NCI-H510A (cell line): ENCODE measurements at places on chromosomes 6 and 20.

DNA sequence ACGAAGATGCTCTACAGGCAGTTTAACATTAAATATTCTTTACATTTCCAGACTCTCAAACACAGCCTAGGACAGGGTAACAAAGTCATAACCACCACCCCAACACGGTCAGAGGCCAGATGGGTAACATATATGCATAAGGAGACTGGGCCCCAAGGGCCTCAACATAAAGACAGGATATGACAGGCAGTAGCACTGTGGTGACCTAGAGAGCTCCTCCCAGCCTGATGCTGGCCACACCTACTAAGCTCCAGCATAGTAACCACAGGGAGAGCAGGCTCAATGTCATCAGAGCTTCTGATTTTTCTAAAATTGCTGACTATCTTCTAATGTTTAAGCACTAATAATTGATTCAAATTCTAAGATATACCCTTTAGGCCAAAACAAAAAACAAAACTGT, 21.7 kb downstream of the SMLR1 start:
- no peak for DNase-seq

DNA sequence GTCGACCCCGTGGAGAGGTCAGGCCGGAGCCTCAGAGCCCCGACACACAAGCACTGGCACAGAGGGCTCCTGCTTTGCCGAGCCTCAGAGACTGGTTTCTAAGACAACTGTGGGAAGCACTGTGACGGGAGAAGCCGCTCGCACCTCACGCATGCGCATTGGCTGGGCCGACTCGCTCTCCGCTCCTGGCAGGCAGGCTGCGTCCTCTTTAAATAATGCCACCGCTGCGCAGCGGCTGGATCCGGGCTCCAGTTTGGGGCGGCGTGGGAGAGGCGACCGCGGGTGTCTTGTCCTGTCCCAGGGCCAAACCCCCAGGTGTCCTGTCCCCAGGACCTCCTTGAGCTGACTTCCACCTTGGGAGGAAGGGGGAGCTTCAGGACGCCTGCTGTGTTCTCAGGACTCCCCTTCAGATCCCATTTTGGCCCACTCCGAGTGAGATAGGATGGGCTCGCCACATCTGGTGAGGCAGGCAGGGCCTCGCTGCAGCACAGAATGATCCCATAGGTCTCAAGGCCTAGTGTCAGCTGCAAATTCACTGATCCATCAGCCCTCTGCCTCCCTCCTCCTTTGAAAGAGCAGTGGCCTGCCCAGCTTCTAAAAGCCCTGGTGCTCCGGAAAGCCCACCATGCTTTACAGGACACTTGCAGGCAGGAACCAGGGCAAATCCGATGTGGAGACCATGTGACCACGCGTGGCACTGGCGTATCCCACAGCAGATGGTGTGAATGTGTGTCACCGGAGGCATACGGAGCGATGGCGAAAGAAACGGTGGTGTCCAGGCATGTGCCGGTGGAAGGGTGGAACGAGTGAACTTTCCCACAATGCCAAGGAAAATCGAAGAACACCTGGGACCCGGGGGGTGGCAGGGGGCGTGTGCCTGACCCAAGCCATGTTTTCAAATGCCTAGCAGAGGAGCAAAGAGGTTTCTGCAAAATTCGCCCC, 169.3 kb upstream of the ZNF337 start:
- peak; percentile 48 for DNase-seq

GRCh38 chr20:46485431-46485830, 27.9 kb downstream of the ZNF334 start:
- DNase-seq = no peak

DNA sequence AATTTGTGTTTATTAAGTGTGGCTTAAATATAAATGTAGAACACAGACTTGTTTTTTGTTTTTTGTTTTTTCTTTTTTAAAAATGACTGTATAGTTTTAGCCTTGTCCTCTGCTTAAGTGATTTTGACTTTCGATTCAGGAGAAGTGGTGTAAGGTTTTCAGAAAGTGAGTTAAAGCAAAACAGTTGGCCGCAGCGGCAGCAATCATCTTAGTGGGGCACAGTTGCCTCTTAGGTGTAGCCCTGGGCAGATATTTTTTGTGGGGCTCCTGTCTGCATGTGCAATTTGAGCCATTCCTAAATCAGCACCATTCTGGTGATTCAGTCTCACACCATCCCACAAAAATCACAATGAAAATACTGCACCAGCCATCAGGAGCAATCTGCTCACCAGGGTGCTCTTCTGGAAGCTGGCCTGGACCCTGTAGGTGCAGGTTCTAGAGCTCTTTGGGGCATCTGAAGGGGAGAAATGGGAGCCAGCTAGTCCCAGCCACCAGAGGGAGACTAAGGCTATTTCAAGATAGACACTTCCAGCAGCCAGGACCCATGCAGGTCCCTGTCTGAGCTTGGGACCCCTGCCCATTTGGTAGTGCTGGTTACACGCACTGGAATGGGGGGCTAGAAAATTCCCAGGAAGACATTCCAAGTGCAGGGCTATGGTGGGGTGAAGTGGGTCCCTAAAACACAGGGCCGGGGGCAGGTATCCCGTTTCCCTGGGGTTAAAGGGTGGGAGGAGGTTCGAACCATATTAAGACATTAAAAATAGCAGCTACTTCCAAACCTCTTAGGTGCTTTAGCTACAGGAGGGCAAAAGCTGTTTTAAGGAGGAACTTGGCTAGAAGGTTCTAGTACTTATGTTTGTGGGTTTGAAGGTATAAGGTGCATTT, 156.6 kb downstream of the NFATC2 start:
- no peak for DNase-seq

DNA sequence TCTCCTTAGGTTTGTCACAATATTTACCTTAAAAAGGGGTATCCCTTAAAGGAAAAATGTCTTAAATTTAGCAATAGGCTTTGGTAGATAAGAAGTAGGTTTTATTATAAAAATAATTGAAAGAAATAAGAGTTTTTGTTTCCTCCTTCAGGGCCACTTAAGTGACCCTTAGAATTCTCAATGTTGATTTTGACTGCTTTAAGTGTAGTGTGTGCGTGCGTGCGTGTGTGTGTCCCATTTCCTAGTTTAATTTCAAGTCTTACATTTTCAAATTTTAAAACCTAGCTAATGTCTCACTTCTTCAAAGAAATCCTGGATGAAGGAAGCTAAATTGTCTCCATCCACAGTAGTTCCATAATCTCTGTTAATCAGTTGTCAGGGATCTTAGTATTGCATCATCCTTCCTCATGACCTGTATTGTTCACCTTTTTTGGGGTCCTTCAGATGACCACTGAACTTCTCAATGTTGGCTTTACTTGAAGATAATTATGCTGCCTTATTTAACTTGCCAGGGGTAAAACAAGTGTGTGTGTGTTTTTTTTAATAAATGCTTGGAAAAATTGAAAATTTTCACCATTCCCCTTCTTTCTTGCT, 50.7 kb upstream of the TFB1M start:
- no peak for DNase-seq

GRCh38 chr20:41178904-41179432, 41.6 kb downstream of the PLCG1 start:
- DNase-seq = no peak

- DNase-seq = no peak
Observed at GRCh38 chr6:127510876-127511275, 8.3 kb downstream of the MTCL3 start.

DNA sequence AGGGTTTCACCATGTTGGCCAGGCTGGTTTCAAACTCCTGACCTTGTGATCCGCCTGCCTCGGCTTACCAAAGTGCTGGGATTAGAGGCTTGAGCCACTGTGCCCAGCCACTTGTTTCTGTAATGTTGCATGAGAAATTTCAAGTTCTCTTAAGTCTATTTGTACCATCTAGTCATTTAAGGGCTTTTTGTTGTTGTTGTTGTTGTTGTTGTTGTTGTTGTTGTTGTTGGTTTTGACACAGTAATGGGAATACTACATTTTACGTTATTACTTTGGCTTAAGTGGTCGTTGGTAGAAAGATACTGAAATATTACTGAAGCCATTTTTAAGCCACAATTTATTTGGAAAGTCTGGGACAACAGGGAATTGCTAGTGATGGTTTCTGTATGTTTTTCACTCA, 52.0 kb downstream of the CSE1L start:
- no peak for DNase-seq

GRCh38 chr20:50348096-50348495, 157.5 kb downstream of the CEBPB start:
- no peak for DNase-seq

GRCh38 chr6:140040396-140040795, 665.9 kb upstream of the CITED2 start:
- no peak for DNase-seq

GRCh38 chr6:41257369-41258195, 28.9 kb downstream of the TREM1 start:
- peak; percentile 15 for DNase-seq

DNA sequence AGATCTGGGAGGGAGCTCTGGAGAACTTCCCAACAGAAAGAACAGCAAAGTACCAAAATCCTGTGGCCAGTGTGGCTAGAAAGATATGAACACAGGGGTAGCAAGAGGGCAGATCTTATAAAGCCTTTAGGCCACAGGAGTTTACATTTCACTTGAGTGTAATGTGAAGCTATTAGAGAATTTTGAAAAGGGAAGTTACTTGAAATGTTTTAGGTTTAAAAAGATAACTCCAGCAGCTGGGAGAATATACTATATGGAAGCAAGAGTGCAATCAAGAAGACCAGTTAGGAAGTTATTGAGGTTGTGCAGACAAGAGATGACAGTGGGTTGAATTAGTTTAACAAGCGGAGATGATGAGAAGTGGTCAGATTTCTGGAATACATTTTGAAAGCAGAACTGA, 7.9 kb downstream of the SUPT3H start:
- DNase-seq = no peak

DNA sequence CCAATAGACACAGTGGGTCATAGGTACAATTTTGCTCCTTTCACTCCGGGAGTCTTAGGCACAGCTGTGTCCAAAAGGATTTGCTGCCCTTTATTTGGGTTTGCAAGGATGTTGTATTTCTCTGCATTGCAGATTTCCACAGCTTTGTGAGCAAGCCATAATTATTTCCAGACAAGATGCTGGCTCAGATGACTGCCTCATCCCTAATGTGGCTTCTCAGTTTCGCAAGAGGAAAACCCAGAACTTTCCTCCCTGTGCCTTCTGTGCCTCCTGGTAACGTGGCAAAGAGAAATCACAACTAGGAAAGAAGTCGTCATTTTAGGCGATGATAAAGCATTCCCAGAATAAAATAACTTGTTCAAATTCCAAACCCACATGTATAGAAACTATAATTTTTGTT, 33.7 kb downstream of the FAM50B start:
- no peak for DNase-seq

DNA sequence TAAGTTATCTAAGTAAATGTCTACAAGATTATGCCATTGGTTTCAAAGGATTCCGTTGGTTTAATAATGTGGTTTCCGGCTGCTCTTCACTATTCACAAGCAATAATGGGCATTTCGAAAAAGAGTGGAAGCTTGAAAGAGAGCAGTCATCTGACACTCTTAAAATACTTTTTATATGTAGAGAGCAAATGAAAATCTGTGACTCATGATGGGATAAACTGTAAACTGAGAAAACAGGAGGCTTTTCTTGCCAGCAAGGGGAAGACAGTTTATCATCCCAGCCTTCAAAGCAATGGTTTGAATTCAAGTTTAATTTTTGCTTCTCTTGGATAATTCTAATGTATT, 145.7 kb downstream of the KHDC1L start:
- DNase-seq = no peak

DNA sequence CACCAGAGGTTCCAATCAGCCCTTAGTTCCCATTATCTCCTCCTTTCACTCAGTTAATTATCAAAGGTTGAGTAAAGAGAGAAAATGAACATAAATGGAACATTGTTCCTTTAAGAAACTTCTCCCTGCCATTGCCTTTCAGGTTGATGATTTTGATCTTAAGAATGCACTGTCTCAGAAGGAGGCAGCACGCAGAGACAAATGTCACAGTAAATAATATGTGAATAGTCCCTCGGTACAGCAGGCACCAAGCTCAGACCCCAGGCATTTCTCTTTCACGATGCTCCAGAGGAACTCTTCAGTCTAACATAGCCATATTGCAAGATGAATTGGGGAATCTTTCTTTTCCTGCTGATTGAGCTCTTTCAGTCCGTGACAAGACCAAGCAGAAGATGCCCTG, 435.3 kb upstream of the SPTLC3 start:
- no peak for DNase-seq

DNA sequence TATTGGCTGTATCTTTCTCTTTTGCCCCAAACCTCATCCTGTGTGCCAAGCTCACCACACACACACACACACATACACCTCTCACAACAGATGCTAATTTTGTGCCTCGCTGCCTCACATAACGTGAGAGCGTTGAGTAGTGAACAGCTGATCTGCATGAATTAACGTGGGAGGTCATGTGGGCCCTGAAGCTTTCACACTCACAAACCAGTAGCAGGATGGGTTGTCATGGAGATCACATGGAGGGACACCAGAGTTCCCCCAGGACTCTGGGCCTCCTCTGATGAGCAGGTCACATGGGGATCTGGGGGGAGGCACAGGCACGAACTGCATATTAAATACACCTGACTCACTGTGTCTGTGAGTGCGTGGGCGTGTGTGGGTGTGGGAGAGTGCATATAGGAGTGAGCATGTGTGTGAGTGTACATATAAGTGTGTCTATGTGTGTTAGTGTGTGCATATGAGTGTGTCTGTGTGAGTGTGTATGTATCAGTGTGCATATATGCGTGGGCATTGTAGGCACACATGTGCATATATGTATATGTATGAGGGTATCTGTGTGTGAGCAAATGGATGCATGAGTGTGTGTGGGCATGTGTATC, 62.7 kb upstream of the SULF2 start:
- DNase-seq = no peak

- DNase-seq = no peak
Observed at GRCh38 chr6:36957773-36958271, 3.3 kb downstream of the PI16 start.

- DNase-seq = no peak
Observed at GRCh38 chr20:39654171-39654570, 692.0 kb downstream of the DHX35 start.

DNA sequence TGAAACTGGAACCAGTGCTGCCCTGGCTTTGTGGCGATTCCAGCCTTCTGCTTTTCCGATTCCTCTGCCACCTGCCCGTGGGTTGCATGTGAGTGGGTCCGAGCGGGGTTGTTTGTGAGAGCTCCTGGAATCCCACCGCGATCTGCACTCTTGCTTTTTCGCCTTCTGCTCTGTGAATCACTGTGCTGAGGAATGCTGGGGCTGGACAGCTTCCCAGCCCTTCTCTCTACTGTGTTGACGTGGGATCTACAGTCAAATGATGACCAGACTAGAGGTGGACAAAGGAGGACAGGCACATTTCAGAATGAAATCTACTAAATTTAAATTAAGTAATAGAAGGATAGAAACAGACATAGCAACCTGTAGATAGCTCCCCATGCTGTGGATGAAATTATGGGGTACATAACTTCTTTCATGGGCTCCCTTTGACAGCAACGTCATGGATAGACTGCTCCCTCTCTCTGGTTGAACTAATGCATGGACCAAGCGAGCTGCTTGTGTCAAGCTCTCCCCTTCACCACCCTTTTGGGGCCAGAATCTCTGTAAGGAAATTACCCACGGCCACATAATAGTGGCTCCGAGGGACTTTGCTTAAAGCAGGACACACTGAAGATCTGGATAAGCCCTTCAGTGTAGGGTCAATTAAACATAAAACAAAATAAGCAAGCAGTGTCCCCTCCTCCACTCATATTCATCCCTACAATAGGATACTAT, 2.0 kb downstream of the FNDC1 start:
- DNase-seq = no peak
